ENCODE measurements at places on chromosomes 4 and X.

- no peak for DNase-seq
Observed at GRCh38 chrX:21408307-21408706, 34.1 kb downstream of the CNKSR2 start.

DNA sequence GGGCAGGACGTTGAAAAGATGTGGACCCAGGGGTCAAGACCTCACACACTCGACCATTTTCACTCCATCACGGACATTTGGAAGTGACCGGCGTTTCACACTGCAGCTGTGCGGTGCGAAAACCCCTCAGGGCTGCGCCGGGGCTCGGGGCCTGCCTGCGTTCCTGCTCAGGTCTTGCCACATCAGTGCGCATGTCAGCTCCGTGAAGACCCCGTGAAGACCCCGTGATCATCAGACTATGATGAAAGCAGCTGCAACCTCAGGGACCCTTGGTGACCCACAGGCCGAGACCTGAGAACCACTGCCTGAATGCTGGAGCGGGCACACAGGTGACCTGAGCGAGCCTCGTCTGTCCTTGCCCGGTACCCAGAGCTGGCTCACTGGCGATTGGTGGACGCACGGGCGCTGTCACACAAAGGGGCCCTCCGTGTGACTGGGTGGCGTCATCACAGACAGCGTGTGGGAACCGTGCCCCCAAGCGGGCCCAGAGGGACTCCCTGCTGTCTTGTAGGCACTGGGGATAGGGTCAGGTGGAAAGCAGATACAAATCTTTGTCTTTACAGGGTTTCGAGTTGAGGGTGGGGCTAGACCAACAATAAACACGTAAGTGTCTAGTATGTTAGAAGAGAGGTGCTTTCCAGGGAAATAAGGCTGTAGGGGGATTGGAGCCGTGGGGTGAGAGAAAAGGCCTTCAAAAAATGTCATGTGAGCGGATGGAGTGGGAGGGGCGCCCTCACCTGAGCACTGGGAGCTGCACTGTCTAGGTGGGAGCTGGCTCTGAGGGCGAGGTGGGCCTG, 12.7 kb downstream of the MSANTD1 start:
- no peak for DNase-seq

GRCh38 chr4:13537011-13537831, 7.1 kb downstream of the NKX3-2 start:
- DNase-seq: no peak

DNA sequence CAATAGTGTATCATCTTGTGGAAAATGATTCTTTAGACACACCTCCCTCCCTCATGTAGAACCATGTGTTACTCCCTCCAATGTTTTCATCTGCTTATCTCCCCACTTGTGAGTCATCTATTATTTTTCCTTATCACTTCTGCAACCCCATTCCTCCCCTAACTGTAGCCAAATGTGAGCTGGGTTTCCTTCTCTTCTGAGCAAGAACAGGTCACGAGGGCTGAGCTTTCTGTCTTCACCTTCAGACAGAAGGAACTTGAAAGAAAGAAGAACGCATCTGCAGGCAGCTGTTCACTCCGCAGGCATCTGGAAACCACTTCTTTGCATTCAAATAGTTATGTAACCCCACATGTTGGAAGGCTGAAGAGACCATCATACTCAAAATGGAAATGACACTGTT, 1.8 kb downstream of the PPP1R2C start:
- no peak for DNase-seq

DNA sequence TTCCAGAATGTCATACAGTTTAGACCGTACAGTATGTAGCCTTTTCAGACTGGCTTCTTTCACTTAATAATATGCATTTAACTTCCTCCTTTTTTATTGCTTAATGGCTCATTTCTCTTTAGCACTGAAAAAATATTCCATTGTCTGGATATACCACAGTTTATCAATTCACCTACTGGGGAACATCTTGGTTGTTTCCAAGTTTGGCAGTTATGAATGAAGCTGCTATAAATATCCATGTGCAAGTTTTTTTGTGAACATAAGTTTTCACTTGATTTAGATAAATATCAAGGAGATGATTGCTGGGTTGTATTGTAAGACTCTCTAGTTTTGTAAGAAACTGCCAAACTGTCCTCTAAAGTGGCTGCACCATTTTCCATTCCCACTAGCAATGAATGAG, 375.5 kb downstream of the PCDH18 start:
- no peak for DNase-seq

- DNase-seq: no peak
Observed at GRCh38 chrX:72216973-72217372, 21.9 kb downstream of the ERCC6L start.

- DNase-seq: no peak
Observed at GRCh38 chr4:115433491-115433890, 320.1 kb upstream of the NDST4 start.

- DNase-seq: no peak
Observed at GRCh38 chr4:156677131-156677531, 294.5 kb downstream of the PDGFC start.

GRCh38 chrX:27057883-27058282, 405.3 kb downstream of the PPP4R3C start:
- no peak for DNase-seq

DNA sequence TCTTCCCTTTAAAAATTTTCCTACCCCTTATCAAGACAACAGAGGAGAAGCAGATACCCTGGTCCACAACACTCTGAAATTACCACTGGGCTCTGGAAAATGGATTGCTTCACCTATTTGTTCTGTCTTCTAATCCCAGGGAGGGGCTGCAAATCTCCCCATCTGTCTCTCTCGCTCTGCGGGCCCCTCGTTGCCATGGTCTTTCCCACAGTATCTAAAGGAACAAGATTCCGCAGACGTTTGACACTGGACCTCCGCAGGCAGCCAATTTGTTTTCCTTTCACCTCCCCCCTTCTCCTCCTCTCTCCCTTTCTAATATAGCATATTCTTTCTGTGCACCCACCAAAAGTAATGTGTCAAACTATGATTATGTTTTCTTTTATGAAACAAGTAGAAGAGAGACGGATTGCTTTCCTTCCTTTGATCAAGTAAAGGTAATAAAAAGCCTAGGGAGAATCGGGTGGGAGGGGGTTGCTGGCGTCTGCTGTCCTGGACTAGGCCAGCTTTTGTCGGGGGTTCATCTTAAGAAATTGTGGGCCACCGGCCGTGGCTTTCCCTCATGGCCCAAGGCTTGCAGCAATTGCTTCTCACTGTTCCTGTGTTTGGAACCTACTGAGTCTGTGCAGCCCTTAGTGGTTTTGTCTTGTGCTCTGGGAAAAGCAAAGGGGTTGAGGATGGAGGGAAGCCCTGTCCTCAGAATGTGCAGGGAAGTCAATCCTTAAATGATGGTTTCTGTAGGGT, 81.0 kb downstream of the MGST2 start:
- no peak for DNase-seq

DNA sequence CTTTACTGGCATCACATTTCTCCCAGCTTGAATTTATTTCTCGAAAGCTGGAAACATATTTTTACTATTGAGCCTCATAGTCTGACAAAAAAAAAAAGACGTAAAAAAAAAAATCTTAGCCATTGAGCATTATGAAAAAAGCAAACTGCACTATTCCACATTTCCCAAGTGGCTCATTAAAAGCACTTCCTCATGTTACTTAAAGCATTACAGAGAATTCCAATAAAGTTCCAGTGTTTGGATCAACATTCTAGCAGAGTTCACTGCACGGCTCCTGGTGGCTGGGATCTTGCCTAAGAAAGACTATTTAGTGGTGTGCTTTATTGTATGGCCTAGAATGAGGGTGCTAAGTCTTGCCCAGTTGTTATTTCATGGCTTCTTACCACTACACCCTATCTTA, 476.2 kb downstream of the PPARGC1A start:
- DNase-seq: no peak

- no peak for DNase-seq
Observed at GRCh38 chr4:56892691-56893090, 15.0 kb upstream of the REST start.
